ENCODE measurements at places on chromosomes 3 and 15. TPM values are rescaled to one million over a fixed set of nuclear protein-coding genes. Genes with fewer than 3 reads are reported as not detected.

The CGNL1 gene
- total RNA-seq: 0.29 TPM

The CRABP1 gene
- total RNA-seq: not detected

The TERC gene
- total RNA-seq: 254 TPM

The ARL13B gene
- total RNA-seq: 7.0 TPM

The SCN11A gene
- total RNA-seq: under 0.01 TPM

The LARP6 gene
- 69.6 TPM for total RNA-seq

The DAZL gene
- not detected for total RNA-seq

The TMC3 gene
- not detected for total RNA-seq

The ACP3 gene
- 0.99 TPM for total RNA-seq

The CCDC54 gene
- not detected for total RNA-seq

The UNC13C gene
- total RNA-seq: not detected

The ADAMTS17 gene
- 0.17 TPM for total RNA-seq

The ENTPD3 gene
- not detected for total RNA-seq

The PARP15 gene
- total RNA-seq: 0.87 TPM

The IMPG2 gene
- total RNA-seq: 0.33 TPM

The CERS3 gene
- total RNA-seq: not detected

The GOLGA8M gene
- total RNA-seq: 1.2 TPM

The RASL12 gene
- 108 TPM for total RNA-seq

The STRIT1 gene
- not detected for total RNA-seq

The IL17RD gene
- total RNA-seq: 8.9 TPM

The ROPN1 gene
- total RNA-seq: not detected

The CMTM6 gene
- 58.6 TPM for total RNA-seq

The COMMD2 gene
- total RNA-seq: 22.7 TPM

The UROC1 gene
- not detected for total RNA-seq

The RLBP1 gene
- not detected for total RNA-seq

The TRANK1 gene
- 12.1 TPM for total RNA-seq

The SLC4A7 gene
- 368 TPM for total RNA-seq

The TIMP4 gene
- 15.6 TPM for total RNA-seq

The RGMA gene
- 5.4 TPM for total RNA-seq

The GNAT1 gene
- total RNA-seq: not detected

The CCK gene
- total RNA-seq: 15.3 TPM

The SLC9C1 gene
- total RNA-seq: not detected

The LMLN gene
- total RNA-seq: 7.9 TPM

The MRPS25 gene
- total RNA-seq: 16.6 TPM

The PLSCR2 gene
- not detected for total RNA-seq

The MYZAP gene
- not detected for total RNA-seq

The UBA7 gene
- total RNA-seq: 92.1 TPM

The DPPA4 gene
- not detected for total RNA-seq

The SCAMP5 gene
- total RNA-seq: 2.2 TPM

The GALNT15 gene
- total RNA-seq: 93.0 TPM

The SLCO3A1 gene
- 4.1 TPM for total RNA-seq

The ARHGEF26 gene
- 1.6 TPM for total RNA-seq

The KCNMB3 gene
- total RNA-seq: 0.50 TPM

The PLSCR5 gene
- total RNA-seq: not detected

The PLA2G4E gene
- under 0.01 TPM for total RNA-seq

The ADAMTSL3 gene
- total RNA-seq: 1.2 TPM

The GOLGA8F gene
- not detected for total RNA-seq

The GPR149 gene
- not detected for total RNA-seq

The GPR156 gene
- total RNA-seq: 0.44 TPM

The C2CD4A gene
- total RNA-seq: not detected

The HHATL gene
- not detected for total RNA-seq
